ENCODE measurements at places on chromosomes 4 and X.

DNA sequence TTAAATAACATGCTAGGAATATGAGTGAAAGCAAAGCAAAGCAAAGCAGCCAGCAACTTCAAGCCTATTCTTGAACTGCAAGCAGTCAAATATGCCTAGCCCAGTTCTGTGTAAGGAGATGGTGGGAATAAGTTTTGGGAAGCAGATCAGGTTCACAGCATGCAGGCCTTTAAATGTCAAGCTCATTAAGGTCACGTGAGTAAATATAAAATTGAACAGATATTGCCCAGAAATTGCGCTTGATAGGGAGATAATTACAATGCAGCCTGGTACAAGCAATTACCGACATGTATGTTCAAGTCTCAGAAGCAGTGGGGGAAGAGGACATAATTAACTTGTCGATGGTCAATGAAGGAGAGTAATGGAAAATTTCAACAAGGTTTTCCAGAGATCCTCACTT is 6.0 kb downstream of the GNPDA2 start:
- DNase-seq = no peak

- no peak for DNase-seq
Observed at GRCh38 chrX:153635388-153635787, 11.6 kb upstream of the DUSP9 start.

DNA sequence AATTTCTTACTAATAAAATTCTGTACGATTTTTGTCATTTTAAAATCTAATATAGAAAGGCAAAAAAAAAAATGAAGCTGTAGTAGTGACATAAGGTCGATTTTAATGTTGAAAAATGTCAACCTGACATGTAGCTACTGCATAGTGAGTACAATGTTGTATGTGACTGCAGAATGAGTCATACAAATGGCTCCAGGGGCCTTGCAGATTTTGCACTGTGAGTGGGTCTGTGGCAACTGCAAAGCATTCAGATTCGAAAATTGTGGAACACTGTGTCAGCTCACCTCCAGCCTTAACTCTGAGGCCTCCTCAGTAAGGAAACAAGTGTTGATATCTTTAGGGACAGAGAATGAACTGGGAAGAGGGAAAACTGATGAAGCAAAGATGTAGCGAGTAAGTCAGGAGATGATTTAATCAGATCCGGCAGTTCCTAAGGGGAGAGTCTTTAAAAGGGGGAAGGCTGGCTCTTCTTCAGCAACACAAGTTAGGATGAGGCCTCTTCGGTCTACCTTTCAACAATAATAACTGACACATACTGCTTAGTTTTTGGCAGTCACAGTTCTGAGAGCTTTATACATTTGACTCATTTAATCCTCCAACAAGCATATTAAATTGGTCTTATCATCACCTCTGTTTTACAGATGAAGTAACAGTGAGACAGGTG is 24.9 kb downstream of the TKTL2 start:
- peak; percentile 28 for DNase-seq

- no peak for DNase-seq
Observed at GRCh38 chrX:19640693-19641374, 125.5 kb upstream of the MAP3K15 start.

All from astrocyte (in vitro differentiated cells and primary cell).